ENCODE measurements at places on chromosomes 4 and X.
A peak's percentile ranks its signal among the peaks of the same experiment; 100 is the strongest.

GRCh38 chrX:48045410-48046311, 25.8 kb downstream of the ZNF630 start:
- DNase-seq = no peak

DNA sequence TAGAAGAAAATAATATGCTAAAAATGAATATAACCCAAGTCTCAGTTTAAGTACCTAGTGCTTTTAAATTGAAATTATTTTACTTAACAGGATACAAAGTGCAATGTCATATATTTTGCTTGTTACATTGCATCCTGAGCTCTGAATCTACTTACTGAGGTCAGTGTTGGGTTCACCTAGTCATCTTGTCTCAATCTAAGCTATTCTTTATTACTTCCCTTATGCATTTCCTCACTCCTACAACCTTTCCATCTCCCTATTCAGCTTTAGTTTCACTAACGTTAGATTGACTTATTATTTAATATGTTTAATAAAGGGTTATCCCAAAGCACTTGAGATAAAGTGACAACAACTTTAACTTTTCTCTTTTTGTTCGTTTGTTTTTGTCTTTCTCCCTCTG, 483.7 kb downstream of the FSTL5 start:
- no peak for DNase-seq

- no peak for DNase-seq
Observed at GRCh38 chr4:21864686-21865085, 83.9 kb downstream of the KCNIP4 start.

GRCh38 chr4:13244444-13244843, 239.7 kb downstream of the RAB28 start:
- no peak for DNase-seq

DNA sequence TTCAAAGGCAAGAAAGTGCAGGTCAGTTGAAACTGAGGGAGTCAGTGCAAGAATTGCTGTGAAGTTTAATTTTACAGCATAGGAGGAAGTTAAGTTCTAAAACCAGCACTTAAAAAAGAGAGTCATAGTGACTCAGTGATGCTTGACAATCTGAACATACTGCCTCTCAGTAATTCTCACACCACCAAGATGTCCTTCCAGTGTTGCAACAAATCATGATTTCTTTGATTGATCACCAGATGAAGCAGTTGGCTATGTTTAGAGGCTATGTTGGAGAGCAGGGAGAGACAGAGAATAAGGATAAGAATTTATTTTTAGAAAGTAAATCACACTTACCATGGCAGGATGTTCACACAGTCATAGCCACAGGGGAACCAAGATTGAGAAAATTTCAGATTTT, 13.2 kb downstream of the TRIM2 start:
- DNase-seq = no peak

DNA sequence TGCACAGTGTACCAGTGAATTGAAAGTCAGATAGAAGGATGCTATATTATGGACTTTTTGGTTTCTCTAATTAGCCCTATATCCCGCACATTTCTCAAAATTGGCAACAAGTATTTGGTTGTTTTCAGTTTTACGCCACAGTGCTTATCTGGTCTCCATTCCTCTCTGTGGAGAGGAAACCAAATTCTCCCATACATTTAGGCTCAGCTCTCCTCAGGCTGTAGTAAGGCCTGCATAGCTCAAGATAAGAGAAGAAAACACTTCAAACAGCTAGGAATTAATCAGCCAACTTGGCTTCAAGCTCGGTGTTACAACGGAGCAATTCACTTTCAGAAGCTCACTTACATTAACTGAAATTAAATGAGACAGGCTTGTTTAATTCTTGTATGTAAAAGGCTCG, 263.2 kb downstream of the PDHA2 start:
- no peak for DNase-seq

- no peak for DNase-seq
Observed at GRCh38 chr4:185775792-185776555, 36.0 kb downstream of the SORBS2 start.

DNA sequence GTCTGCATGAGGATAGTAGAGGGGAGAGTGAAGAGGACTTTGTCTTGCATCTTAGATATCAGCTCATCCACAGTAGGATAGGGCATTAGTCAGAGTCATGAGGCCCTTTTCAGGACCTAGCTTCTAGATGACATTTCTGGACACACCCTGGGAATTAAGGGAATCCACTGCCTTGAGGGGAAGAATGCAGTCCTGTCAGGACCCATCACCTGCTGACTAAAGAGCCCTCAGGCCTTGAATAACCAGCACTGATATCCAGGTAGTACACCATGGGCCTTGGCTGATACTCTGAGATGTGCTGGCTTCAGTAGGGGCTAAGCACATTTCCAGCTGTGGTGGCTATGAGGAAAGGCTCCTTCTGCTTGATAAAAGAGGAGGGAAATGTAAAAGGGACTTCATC, 134.4 kb downstream of the EDA2R start:
- DNase-seq = no peak

GRCh38 chr4:93540562-93540961, 288.0 kb upstream of the ATOH1 start:
- DNase-seq = no peak

DNA sequence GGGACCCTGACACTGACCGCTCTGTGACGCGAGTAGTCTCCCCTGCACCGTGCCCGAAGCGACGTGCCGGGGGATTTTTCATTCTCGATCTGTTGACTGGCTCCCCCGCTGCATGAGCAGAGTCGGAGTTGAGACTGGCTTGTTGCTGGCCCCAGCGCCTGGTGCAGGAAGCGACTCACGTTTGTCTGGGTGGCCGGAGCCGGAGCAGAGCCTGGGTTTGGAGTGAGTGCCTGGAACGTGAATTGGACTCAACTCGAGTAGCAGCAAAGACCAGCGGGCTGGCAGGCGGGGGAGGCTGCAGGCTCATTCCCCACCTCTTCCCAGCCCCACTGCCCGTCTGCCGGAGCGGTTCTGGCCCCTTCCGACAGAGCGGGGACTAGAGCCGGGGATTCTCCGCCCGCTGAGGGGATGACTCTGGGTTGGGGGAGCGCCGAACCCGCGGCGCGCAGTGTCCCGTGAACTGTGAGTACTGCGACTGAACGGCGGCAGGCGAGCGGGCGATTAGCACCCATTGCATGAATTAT, 554 bp downstream of the PCDH7 start:
- DNase-seq = peak; percentile 80

DNA sequence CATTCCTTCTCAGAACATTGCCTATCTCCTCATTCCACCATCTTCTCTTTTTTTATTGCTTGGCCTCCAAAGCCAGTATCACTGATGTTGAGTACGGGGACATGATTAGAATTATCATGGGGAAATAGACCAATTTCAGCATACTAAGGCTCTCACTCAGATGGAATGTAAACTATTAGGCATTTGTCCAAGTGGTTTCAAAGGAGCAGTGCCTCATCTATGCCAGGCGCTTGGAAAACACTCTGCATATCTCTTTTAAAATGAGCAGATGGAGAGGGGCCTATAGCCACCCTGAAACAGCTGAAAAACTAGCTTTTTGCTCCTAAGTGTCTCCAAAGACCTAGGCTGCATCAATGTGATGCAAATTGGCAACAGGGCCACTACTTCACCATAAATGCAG, 150.8 kb upstream of the DIPK2B start:
- no peak for DNase-seq

- DNase-seq = no peak
Observed at GRCh38 chr4:142211444-142211843, 575.1 kb downstream of the IL15 start.

- no peak for DNase-seq
Observed at GRCh38 chrX:109797311-109797975, 64.4 kb upstream of the ACSL4 start.

- DNase-seq = no peak
Observed at GRCh38 chr4:114465766-114466165, 132.8 kb upstream of the UGT8 start.

DNA sequence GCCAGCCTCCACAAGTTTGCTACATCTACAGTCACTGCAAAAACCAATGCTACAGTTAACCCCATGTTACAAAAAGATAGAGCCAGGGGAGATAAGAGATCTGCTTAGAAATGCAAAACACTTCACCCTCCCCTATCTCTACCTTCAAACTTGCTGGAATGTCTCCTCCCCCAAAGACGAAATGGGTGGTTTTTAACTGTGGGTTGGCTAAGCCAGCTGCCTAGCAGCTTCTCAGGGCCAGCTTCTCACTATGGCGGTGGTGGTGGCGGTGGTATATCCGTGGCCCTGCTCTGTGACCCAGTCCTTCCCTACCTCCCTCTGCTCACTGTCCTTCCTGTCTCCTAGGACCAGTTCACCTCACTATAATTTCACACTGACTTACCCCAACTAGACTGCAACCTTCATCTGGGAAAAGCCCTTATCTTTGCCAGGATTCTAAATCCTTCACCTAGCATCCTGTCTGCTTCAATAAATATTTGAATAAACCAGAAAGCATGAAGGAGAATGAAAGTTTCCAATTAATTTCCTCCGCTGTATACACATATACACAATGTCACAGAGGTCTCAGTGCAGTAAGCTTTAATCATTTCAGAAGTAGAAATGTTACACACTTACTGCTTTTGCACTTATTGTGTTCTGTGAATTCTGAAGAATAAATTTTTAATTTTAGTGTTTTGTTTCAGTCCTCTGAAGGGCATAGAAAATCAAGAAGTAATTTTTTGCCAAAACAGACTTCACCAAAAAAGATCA, 46.3 kb downstream of the SH3KBP1 start:
- no peak for DNase-seq

GRCh38 chr4:21768349-21769310, 179.9 kb downstream of the KCNIP4 start:
- DNase-seq = no peak

GRCh38 chr4:65799513-65799912, 129.2 kb upstream of the EPHA5 start:
- DNase-seq = no peak

GRCh38 chrX:8345473-8345872, 119.2 kb upstream of the VCX3B start:
- DNase-seq = no peak

- no peak for DNase-seq
Observed at GRCh38 chrX:118562582-118563164, 67.1 kb downstream of the DOCK11 start.

DNA sequence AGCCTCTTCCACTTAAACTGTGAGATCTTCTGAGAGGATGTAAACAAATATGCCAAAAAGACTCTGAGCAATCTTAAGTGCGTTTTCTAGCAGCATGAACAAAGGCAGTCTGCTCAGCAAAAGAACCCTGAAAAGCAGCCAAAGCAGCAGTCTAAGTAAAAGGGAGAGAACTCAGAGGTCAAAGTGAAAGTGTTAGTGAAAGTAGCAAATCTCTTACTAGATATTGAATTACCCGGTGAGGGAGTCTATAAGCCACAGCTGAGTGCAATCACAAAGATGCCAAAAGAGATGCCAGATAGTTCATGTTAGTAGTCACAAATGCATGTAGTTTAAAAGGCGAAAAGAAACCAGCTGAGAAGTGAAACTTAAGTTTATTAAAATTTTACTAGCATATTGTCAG, 7.9 kb upstream of the GNRHR start:
- no peak for DNase-seq

DNA sequence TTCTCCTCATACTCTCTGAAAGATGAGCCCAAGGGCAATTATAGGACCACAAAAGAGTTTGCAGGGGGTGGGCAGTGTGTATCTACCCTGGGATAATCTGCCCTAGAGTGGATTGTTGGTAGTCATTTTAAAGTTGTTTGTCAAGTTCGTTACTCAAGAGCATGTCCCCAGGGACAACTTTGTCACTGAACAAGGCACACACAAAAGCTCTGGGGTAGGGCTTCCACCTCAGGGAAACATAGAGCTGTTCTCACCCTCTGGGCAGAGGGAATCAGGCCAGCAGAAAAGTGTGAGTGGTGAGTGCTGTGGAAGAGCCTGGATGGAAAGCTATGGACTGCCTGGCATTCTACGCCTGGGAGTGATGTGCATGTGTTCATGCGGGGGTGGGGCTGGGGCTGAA, 23.3 kb upstream of the LEF1 start:
- DNase-seq = no peak

DNA sequence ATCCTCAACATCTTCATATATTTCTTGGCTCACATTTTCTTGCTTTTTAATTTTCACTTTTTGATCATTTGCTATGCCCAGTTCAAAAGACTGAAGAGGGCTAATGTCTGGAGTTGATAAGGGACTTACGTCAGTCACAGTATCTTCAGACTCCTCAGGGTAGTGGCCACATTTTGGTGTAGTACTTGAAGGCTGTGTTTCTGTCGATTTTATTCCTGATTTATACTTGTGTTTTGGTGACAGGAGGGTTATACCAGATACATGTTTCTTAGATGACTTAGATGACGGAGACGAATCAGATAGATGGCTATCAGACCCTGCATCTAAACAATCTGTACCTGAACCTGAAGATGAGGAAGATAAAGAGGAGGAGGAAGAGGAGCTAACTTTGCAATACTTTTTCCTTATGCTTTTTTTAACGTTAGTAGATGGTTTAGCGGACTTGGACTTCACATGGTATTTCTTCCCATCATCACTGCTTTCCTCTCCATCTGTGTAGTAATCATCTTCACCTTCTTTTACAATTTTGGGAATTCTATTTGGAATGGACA, 13.4 kb downstream of the CFAP97 start:
- DNase-seq = no peak

DNA sequence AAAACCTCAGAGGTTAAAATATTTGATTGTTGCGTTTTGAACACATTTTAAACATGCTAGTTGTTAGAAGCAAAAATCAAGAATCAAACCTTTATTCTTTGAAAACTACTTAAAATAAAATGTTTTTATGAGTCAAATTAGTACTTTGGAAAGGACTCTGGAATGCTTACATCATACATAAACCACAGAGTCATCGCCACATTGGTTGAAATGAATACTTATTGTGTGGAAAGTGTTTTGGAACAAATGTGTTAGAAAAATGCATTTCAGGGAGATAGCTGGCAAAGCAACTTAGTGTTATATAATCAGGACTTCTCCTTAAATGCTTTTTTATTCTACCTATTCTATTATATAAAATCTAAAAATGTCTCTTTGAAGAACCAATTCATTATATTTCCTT, 49.4 kb upstream of the CAMK2D start:
- no peak for DNase-seq

DNA sequence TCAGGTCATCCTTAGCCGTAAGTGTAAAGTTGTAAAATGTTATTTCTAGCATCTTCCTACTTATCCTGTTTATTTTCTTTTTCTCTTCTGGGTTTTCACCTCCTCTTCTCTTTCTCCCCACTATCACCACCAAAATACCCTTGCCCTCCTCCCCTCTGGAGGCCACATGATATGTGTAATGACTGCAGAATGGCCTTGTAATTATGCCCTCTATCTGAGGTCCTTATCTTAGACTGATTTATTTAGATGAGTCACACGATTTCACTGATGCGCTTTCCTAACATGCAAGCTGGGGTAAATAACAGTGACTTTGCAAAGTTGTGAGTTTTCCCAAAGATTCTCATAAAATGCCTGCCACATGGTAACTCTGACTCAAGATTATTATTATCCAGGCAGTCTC, 231.8 kb upstream of the GPRIN3 start:
- no peak for DNase-seq

DNA sequence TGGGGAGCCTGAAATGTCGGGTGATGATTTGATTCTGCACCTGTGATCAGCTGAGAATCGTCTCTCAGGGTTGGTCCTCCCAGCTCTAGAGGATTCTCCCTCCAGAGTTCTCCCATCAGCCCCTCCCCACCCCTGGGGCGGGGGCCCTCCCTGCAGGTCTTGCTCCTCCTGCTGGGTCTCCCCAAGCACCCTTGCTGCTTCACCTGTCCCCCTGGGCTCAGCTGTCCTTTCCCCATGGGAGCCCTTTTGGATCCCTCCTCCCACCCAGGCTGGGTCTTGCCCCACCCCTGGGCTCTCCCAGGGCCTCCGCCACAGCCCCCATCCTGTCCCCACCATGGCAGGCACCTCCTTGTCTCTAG, 22.2 kb downstream of the PSAPL1 start:
- DNase-seq = peak; percentile 35

- DNase-seq = no peak
Observed at GRCh38 chrX:69032601-69033000, 132.7 kb downstream of the PJA1 start.
